ENCODE measurements at places on chromosomes 1 and 21. TPM values are rescaled to one million over a fixed set of nuclear protein-coding genes. Genes with fewer than 3 reads are reported as not detected.

The BCL2L15 gene
- total RNA-seq: 0.05 TPM

The TMEM125 gene
- not detected for total RNA-seq

The HAPLN2 gene
- 2.2 TPM for total RNA-seq

The ZBTB37 gene
- 6.6 TPM for total RNA-seq

The WDTC1 gene
- total RNA-seq: 59.4 TPM

The NDUFS5 gene
- total RNA-seq: 407 TPM

The HSD3B2 gene
- total RNA-seq: not detected

The KCNJ6 gene
- not detected for total RNA-seq

The MR1 gene
- total RNA-seq: 3.0 TPM

The SLC9C2 gene
- not detected for total RNA-seq

The GJB4 gene
- total RNA-seq: not detected

The WNT9A gene
- total RNA-seq: 22.0 TPM

The LRRC8C gene
- total RNA-seq: 3.7 TPM

The OR2L13 gene
- not detected for total RNA-seq

The RPTN gene
- not detected for total RNA-seq

The HUNK gene
- 0.13 TPM for total RNA-seq

The FCRL2 gene
- not detected for total RNA-seq
